Stimulated activated CD8-positive, alpha-beta memory T cell treated with anti-CD3 and anti-CD28 coated beads, Interleukin-4, amount 100 ng/mL, for 48 hours (primary cell): ENCODE measurements at places on chromosomes 2 and 18.

DNA sequence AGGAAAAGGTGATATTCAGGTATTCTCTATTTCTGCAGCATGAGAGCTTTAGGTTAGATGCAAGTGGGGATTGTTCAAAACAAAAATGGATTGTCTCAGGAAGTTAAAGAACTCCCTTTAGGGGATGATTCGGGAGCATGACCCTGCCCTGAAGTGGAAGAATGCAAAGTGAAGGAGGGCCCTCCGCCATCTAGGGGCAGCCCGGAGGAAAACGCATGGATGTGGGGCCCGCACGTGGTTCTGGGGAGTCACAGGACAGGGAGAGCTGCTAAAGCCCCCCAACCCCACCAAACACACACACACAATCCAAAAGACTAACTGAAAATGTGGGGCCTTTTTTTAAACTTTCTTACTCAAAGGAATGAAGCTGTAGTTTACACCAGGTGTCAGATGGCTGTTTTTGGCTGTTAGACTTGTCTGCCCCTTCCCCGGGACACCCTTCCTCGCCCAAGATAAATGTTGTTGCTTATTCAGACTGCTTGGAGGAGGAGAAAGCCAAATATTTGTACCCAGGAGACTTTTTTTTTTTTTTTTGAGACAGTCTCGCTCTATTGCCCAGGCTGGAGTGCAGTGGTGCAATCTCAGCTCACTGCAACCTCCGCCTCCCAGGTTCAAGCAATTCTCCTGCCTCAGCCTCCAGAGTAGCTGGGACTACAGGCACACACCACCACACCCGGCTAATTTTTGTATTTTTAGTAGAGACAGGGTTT is 78.8 kb downstream of the HNRNPLL start:
- DNase-seq = no peak

DNA sequence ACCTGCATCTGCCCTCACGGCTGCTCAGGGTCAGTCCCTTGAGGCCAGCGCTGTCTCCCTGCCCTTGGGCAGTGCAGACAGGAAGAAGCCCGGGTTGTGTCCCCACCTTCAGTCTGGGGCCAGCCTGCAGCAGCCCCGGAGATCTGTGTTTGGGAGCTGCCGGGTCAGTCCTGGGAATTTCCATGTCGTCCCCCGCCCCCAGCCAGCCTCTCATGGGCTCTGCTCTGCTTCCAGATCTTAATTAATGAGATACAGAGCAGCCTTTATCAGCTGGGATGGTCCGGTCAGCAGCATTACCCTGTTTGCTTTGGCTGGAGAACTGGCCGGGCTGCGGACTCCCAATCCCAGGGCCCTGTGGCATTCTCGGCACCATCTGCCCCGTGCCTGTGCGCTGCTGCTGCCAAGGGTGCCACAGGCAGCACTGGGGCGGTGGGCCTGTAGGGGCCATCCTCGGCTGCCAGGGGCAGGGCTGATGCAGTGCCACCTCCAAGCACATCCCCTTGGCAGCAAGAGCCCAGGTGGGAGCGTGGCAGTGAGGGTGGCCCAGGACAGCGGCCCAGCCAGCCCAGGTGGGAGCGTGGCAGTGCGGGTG is 2.4 kb downstream of the BOK start:
- no peak for DNase-seq

GRCh38 chr2:120765678-120766469 is 30.2 kb downstream of the GLI2 start:
- DNase-seq = no peak

GRCh38 chr18:5507756-5508155 is 36.0 kb downstream of the EPB41L3 start:
- DNase-seq = no peak

GRCh38 chr2:231189571-231190495 is 8.6 kb upstream of the ARMC9 start:
- DNase-seq = no peak

DNA sequence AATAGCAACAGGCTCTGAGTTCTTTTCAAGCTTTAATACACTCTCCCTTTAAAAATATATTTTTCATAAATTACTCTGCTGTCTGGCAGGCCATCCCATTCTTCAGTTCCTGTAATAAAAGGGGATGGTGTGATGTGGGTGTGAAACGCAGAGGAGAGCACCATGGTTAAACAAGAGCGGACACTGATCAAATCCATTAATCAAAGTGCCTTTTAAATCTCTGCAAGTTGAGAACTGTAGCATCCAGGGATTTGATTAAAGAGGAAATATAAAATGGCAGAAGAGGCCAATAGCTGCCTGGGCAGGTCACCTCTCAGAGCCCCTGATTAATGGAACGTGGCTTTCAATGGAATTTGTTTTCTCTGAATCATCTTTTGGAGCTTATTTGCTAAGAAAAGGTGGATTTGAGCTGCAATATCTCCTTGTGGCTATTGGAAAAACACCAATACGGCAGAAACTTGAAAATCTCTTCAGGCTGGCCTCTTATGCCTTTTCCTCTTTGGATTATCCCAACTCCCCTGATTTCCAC is 96.9 kb downstream of the ACTR3 start:
- no peak for DNase-seq

DNA sequence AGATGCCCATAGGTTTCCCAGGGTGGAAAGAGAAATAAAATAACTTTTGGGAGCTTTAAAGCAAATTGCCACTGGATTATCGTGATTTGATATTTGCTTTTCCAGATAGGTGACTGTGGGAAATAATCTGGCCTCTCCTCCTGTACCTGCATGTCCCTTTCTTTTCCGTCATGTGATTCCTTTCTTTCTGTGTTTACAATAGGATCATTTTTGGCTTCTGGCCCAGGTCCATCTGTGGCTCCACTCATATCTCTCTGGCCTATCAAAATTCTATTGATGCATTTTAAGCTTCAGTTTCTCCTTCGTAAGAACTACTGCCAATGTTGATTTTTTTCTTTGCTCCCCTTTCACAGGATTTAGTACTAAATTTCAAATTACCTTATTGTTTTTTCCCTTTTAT is 153.6 kb downstream of the CCDC85A start:
- DNase-seq = no peak

DNA sequence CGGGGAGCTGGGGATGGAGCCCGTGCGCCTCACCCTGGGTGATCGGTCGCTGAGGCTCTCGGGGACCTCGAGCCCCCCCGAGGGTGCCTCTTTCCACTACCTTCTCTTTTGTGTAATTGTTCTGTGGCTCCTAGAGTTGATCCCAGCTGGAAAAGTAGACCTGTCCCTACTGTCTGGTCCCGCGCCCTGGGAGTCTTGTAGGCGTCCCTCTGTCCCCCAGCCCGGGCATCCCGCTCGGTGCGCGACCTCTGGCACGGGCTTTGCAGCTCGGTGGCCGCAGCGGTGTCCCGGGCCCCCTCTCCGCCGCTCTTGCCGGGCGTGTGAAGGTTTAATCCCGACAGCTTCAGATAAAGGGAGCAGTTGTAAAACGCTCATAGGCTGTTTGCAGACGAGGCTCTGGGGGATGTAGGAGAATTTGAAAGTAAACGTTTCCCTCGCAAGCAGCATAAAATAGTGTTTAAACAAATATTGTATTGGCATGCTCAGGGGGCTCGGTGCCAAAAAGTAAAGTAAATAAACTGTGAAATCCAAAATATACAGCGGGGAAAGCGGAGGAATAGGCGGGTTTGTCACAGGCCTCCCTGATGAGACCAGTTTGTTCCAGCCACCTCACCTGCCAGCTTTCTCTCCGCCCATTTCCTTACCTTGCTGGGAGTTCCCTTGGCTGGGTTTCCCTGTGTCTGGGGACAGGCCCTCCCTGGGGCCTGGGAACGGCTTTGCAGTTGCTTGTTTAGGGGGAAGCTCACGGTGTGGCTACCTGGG is 1.9 kb downstream of the GLI2 start:
- peak; percentile 13 for DNase-seq

DNA sequence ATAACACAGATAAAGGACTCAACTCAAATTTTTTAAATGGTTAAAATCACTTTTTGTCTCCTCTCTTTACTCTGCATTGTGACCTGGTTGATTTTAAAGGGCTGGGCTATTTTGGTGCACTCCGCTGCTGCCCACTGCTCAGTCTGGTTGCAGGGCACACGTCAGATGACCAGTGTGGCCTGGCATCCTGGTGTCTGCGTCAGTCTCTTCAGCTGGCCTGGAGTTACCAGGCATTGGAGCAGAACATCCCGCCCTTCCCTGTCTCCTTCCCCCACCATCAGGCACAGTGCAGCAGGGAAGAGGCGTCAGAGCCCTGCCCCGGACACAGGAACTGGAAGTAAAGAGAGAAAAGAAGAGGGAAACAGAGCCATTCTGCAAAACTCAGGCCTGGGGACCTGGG is 8.9 kb downstream of the C1QL2 start:
- DNase-seq = no peak

DNA sequence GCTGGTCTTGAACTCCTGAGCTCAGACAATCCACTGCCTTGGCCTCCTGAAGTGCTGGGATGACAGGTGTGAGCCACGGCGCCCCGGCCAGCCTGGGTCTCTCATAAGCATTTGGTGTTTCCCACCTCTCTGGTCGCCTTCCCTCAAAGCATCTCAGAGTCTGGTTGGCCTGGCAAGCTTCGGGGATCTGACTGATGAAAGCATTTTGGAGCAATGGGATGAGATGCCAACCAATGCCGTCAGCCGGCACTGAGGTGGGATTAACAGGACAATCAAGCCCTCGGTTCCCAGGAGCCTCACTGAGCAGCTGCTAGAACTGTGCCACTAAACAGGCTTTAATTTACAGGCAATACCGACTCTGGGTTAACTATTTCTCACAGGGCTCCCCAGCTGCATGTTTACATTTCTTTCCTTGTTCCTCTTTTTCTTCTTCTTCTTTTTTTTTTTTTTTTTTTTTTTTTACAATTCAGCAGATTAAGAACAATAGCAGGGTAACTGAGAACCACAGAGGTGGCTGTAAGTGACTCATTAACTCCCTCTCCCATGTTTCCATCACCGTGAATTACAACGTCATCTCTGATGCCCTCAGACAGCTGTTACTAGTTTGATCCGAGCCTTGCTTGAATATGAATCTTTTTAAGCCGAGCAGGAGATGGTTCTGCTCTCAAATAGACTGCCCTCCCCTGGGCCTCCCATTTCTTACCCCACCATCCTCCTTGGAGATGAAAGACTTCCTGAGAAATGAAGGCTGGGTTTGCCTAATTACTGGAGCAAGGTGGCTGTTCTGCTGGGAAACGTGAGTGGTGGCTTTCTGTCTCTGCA is 37.9 kb downstream of the ODC1 start:
- no peak for DNase-seq

DNA sequence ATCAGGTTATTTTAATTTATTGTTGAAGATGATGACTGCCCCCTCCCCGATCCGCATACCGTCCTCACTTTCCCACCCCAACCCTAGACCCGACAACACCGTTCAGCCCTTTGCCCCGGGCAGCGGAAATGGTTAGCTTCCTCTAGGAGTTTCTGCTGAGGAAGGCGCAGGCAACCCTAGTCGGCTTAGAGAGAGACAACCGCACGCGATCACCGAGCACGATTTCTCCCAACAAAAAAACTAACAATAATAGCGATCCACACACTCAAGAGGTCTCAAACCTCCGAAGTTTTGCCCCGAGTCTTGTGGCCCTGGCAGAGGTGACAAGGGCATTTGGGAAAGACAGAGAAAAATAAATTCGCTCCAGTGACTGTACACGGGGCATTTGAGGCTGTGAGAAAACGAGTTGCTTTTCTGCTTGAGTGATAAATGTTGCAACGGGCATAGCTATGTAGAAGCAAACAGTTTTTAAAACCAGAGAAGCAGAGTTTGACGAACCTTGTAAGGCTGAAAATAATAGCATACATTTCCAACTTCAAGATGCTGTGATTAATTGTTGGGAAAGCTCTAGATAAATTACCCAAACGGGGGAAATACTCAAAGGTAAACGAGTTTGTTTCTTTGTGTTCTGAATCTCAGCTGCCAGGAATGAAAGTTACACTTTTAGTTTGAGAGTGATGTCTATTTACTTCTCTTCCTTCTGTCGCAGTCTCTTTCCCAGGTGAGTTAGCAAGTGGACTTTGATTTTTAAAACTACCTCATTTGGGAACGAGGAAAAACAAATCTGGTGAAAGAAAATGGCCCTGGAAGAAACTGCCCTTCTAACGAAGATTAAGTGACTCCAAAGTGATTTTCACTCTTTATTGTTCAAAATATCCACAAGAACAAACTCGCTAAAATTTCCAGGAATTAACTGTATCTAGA is 11.0 kb upstream of the SIX3 start:
- no peak for DNase-seq

DNA sequence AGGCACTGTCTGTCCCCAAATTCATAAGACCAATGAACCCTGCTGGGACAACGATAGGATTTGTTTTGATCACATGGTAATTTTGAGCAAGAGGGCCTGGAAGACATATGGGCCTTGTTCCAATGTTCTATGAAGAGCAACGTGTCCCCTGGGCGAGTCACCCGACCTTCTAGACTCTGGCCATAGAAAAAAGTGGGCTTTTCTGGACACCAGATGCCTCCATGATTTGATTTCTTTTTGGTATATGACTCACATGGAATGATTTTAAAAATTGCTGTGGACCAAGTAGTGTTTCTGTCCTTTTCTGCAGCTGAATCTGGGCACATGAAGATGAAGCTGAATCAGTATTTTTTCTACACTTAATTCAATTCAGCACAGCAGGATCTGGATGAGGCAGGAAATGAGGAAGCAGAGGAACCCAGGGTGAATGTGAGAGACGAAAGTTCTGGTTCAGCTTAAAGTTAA is 104.9 kb downstream of the CDC42EP3 start:
- DNase-seq = no peak

DNA sequence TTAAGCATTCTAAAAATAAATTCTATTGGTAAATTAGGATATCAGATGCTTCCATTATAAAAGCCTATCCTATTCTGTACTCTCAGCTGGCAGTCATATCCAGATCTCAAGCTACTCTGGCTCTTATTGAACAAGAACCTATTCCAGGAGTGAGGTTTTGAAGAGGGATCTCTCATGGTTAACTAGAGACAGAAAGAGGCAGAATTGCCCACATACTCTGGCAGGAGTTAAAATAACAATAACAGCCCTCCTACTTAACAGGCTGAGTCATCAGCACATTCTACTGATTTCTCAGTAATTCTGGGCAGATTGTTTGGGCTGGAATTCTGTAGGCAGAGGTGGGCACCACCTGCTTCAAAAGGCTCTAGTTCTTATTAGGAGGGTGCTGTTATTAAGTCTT is 142.0 kb upstream of the UNC80 start:
- no peak for DNase-seq

- no peak for DNase-seq
These were observed 761.5 kb upstream of the SOX11 start for GRCh38 chr2:4930704-4931103.

DNA sequence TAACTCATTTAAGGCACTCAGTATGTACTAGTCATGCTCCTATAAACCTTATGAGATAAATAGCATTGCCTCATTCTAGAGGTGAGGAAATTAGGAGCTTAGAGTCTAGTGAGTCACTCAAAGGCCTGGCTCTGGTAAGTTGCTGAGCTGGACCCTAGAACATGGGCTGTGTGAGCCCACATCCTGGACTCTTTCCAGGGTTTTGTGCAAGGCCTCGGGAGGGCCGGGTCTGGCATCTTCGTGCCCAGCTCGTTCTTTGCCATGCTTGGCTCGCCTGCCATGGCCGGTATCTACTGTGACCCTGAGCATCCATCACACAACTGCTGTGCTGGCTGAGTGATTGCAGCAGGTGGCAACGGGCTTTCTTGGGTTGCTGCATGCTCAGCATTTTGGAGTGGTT is 168.0 kb downstream of the LPIN1 start:
- no peak for DNase-seq

- DNase-seq = no peak
These were observed 70.0 kb upstream of the NDUFV2 start for GRCh38 chr18:9032519-9032918.
